Natural killer cell (primary cell): ENCODE measurements at places on chromosomes 7 and 10. TPM values are rescaled to one million over a fixed set of nuclear protein-coding genes. Genes with fewer than 3 reads are reported as not detected.

PRF1 gene
- total RNA-seq, result 1,641 TPM

DNA sequence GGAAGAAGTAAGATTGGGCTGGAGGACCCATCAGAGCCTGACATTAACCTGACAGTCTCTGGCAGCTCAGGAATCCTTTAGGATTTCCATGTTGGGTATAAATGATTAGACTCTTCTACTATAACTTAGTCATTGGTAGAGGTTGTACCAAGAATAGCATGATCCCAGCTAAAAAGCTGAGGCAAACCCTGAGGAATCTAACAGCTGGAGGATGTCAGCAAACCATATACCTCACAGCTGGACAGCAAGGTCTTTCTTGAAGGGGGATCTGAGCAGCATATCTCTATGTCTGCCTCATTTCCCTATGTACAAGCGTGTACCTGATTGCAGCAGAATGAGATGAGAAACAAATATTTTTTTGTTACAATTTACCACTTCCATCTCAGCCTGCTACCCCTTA is 103.2 kb downstream of the NPSR1 start:
- H3K27me3 ChIP-seq, result peaks cover 3% of the 10 kb centered on the region
- no peak overlapping the region for H3K27ac ChIP-seq
- H3K36me3 ChIP-seq, result no peaks in the 10 kb centered on the region
- H3K4me3 ChIP-seq, result no peak overlapping the region
- DNase-seq, result no peak
- H3K4me1 ChIP-seq, result no peaks in the 10 kb centered on the region

DNA sequence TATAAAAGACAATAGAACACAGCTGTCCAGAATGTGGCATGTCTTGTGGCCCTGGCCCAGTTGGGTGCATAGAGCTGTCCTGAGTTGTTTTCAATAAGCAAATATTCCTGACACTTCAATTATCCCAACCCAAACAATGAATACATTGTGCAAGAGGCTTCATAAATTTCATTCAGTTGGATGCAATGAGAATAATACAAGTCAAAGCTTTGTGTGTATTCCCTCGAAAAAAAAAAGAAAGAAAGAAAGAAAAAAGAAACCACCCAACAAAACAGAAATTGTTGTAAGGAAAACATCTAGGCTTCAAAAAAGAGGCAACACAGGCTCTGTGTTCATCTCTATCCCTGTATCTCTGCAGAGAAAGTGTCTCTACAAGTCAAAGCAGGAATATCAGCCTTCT is 138.7 kb upstream of the ADO start:
- no peaks in the 10 kb centered on the region for H3K36me3 ChIP-seq
- H3K27ac ChIP-seq, result no peak overlapping the region
- peaks cover 12% of the 10 kb centered on the region for H3K4me1 ChIP-seq
- H3K4me3 ChIP-seq, result no peak overlapping the region
- no peak for DNase-seq
- no peaks in the 10 kb centered on the region for H3K27me3 ChIP-seq

- no peak overlapping the region for H3K27ac ChIP-seq
- H3K36me3 ChIP-seq, result peaks cover 8% of the 10 kb centered on the region
- H3K4me3 ChIP-seq, result no peak overlapping the region
- no peak for DNase-seq
- no peaks in the 10 kb centered on the region for H3K27me3 ChIP-seq
Measured at GRCh38 chr7:105911961-105912575, 35.7 kb upstream of the ATXN7L1 start.

DNA sequence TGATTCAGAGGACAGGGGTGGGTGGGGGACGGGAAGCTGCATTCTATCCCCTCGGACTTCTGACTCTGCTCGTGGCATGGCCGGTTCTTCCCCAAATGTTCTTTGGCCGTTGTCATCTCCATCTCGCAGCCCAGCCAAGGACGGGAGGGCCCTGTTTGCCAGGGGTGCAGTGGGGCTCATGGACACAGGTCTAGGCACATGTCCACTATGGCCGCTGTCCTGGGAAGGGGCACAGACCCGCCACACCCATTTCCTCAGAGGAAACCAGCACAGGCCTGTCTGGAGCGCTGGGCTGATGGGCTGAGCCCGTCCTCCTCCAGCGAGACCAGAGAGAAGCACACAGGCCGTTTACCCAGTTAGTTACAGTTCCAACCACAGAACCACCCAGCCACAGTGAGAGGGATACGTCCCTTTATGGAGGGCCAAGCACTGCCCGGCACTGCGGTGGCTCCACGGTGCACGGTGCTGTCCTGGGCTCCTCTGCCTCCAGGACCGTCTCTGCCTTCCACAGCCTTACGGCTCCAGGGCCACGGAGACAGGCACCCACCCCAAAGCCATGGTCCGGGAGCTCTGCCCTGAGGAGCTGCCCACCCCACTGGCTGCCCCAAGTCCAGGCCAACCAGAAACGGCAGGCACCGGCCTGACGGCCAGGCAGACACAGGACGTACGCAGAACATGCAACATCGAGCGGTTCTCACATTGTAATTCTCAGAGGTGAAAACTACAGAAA is 20.2 kb downstream of the DPYSL4 start:
- no peak overlapping the region for H3K27ac ChIP-seq
- H3K4me3 ChIP-seq, result no peak overlapping the region
- H3K27me3 ChIP-seq, result no peaks in the 10 kb centered on the region
- no peak for DNase-seq
- no peaks in the 10 kb centered on the region for H3K4me1 ChIP-seq
- H3K36me3 ChIP-seq, result no peaks in the 10 kb centered on the region
